ENCODE measurements at places on chromosomes 6 and 20.

DNA sequence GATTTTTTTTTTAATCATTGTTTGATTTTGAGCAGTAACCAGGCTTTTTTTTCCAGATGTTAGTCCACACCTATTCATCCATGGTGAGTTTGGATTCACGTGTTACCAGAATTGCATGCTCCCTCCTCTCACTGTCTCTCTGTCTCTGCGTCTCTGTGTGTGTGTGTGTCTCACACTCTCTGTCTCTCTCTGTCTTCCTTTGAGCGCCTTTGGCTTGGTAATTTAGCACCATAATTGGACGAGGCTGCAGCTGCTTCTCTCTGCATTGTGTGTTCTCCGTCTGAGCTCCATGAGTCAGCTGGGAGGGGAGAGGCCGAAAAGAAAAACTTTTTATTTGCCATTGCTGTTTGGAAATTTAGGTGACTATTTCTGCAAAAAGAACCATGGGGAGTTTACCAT lies 3.4 kb downstream of the TFAP2B start:
- no peak overlapping the region for H3K27ac ChIP-seq
- H3K4me3 ChIP-seq = no peak overlapping the region
- DNase-seq = no peak
- H3K27me3 ChIP-seq = peaks cover 97% of the 10 kb centered on the region

- peak overlapping the region; percentile 33 for H3K4me3 ChIP-seq
- no peaks in the 10 kb centered on the region for H3K36me3 ChIP-seq
- H3K4me1 ChIP-seq = peaks cover 31% of the 10 kb centered on the region
- no peak for DNase-seq
Measured at GRCh38 chr20:13274275-13274861, 53.3 kb downstream of the ISM1 start.

GRCh38 chr6:152750694-152751093 lies at the start of gene VIP:
VIP (plus strand) TSS chr6:152750797; CDS start chr6:152752178, 1,381 bp downstream.
- DNase-seq = no peak
- H3K4me3 ChIP-seq = no peak within 1 kb of the TSS
- H3K4me1 ChIP-seq = no peaks in the 10 kb centered on the region
- H3K27me3 ChIP-seq = no peaks in the 10 kb centered on the region
- H3K36me3 ChIP-seq = no peaks in the 10 kb centered on the region

DNA sequence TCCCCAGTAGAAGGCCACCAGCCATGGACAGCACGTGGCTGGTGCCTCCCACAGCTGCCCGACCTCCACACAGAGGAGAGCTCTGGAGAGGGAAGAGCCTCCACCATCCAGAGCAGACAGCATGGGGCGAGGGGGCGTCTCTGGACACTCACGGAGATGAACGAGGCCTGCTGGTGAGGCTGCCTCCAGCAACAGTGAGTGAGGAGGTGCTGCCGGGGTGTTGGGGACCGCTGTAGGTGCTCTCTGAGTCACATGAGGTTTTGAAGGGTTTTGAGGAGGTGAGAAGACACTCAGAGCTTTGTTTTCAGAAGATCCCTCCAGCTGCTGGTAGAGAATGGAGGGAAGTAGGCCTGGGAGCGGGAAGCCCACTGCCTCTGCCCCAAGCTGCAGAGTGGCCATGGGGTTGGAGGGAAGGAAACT lies 65.6 kb downstream of the THBS2 start:
- no peaks in the 10 kb centered on the region for H3K27me3 ChIP-seq
- no peak for DNase-seq
- H3K4me1 ChIP-seq = peaks cover 22% of the 10 kb centered on the region
- H3K27ac ChIP-seq = peak overlapping the region; percentile 77
- no peak overlapping the region for H3K4me3 ChIP-seq

DNA sequence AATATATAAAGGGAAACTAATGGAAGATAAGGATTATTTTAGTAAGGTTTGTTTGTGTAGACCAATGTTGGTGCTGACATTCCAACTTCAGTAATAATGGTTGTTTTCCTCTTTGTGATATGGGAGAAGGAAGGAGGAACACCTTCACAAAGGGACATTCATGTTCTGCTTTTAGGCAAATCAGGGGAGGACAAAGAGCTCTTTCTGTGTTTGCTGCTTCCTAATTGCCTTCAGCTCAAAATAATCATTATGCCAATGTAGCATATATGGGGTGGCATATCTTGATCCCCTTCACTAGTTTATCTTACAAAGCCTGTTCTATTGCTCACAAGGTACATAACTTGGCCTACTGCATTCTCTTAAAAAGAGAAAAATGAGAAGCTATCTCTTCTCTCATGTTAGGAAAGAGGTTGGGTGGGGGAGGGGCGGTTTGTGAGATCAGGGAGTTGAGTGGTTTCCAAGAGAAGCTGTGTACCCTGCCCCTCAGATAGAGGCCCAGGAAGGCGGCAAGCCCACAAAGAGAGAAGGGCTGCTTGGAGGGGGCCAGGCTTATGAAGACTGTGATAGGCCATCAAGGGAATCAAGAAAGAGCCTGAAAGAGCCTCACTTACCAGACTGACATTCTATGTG lies 4.7 kb upstream of the ADGRG6 start:
- H3K4me3 ChIP-seq = no peak overlapping the region
- H3K4me1 ChIP-seq = peaks cover 13% of the 10 kb centered on the region
- no peak overlapping the region for H3K27ac ChIP-seq
- no peaks in the 10 kb centered on the region for H3K36me3 ChIP-seq
- DNase-seq = no peak
- H3K27me3 ChIP-seq = no peaks in the 10 kb centered on the region

- no peak overlapping the region for H3K27ac ChIP-seq
- H3K36me3 ChIP-seq = no peaks in the 10 kb centered on the region
- H3K27me3 ChIP-seq = no peaks in the 10 kb centered on the region
- no peaks in the 10 kb centered on the region for H3K4me1 ChIP-seq
- H3K4me3 ChIP-seq = no peak overlapping the region
- no peak for DNase-seq
Measured at GRCh38 chr6:117947234-117947633, 40.2 kb downstream of the SLC35F1 start.

- no peaks in the 10 kb centered on the region for H3K36me3 ChIP-seq
- H3K4me1 ChIP-seq = peaks cover 16% of the 10 kb centered on the region
- no peak for DNase-seq
- H3K27ac ChIP-seq = no peak overlapping the region
- no peak overlapping the region for H3K4me3 ChIP-seq
Measured at GRCh38 chr6:168103050-168103830, 24.2 kb upstream of the FRMD1 start.

- DNase-seq = no peak
- no peak overlapping the region for H3K27ac ChIP-seq
- H3K36me3 ChIP-seq = no peaks in the 10 kb centered on the region
- no peaks in the 10 kb centered on the region for H3K4me1 ChIP-seq
Measured at GRCh38 chr6:145562771-145563615, 172.3 kb downstream of the EPM2A start.

All from tibial artery (tissue), 4 donors.